ENCODE measurements at places on chromosomes 12 and 14. TPM values are rescaled to one million over a fixed set of nuclear protein-coding genes. Genes with fewer than 3 reads are reported as not detected.

DNA sequence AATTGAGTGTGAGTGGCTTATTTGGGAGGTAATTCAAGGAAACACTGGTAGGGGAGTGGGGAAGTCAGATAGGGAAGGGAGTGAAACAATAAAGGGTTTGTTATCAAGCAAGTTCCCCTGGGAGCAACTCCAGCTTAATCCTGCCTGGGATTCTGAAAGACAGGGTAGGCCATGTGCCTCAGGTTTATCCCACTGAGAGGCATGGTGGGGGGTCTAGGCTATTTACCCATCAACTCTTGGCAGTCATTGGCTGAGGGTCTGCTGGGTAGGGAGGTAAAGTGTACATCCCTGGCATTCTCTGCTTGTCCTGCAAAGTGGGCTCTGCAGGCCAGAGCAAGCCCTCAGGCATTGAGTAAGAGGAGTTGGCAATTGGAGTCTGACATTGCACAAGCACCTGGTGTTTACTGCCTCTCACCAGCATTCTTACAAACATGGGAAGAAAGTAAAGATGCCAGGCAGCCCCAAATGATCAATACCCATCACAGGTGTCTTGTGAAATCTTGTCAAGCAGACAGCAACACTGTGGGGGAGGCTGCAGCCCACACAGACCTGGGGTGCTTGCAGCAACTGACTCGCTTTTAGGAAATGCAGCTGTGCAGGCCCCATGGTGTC lies 169.3 kb downstream of the KTN1 start:
- H3K4me1 ChIP-seq, result peaks cover 18% of the 10 kb centered on the region
- H3K27ac ChIP-seq, result no peak overlapping the region
- no peaks in the 10 kb centered on the region for H3K36me3 ChIP-seq

- H3K27ac ChIP-seq, result peak overlapping the region; percentile 78
- peaks cover 28% of the 10 kb centered on the region for H3K36me3 ChIP-seq
- no peak overlapping the region for H3K4me3 ChIP-seq
- H3K27me3 ChIP-seq, result no peaks in the 10 kb centered on the region
Measured at GRCh38 chr12:27534060-27534764, 10.2 kb downstream of the PPFIBP1 start.

- H3K27me3 ChIP-seq, result no peaks in the 10 kb centered on the region
- H3K4me1 ChIP-seq, result peaks cover 38% of the 10 kb centered on the region
- peak overlapping the region; percentile 88 for H3K27ac ChIP-seq
Measured at GRCh38 chr12:124566161-124566996, 1.0 kb downstream of the NCOR2 start.

DNA sequence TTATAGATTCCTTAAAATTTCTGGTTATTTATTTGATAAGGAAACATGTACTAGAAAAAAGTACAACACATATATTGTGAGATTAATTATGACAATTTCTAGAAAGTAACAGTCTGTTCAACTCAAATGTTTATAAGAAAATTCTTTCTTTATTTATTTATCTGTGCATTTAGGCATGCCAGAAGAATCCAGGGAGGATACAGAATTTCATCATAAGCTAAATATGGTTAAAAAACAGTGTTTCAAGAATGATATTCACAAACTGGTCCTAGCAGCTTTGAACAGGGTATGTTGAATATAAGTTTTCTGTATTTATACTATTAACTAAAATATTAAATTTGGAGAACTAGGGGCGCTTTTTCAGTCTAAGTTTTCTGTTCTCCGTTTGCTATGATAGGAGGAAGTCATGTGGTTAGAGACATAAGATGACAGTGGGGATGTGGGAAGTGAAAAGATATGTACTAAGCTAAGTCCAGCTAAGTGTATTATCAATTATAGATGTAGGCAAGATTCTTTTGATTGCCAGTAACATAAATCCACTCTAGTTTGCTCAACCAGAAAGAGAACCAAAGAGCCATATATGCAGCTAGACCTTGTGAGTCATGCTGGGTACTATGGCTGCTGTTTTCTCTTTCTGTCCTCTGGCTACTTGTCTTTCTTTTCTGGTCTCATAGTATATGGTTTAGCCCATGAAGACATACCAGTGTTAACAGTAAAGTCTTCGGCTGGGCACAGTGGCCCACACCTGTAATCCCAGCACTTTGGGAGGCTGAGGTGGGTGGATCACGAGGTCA lies 39.0 kb downstream of the LRRK2 start:
- DNase-seq, result no peak
- no peaks in the 10 kb centered on the region for H3K27me3 ChIP-seq
- H3K27ac ChIP-seq, result no peak overlapping the region
- H3K4me1 ChIP-seq, result no peaks in the 10 kb centered on the region

DNA sequence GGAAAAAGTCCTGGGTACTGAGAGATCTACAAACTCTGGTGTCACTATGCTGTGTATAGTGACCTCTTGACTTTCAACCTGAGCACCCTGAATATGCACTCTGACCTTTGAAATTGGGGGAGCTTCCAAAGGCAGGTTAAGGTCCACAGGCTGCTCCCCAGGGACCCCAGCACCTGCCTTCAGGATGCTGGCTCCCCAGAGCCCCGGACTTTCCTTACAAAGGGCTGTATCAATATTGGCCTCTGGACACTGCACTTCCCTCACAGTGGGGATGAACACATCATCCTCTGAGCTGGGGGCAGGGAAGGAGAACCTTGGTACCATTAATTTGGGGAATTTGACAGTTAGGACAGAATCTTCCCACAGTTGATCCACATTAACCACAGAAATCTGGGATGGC lies 14.3 kb downstream of the PLD4 start:
- H3K27me3 ChIP-seq, result no peaks in the 10 kb centered on the region
- H3K36me3 ChIP-seq, result no peaks in the 10 kb centered on the region
- H3K27ac ChIP-seq, result no peak overlapping the region
- no peak overlapping the region for H3K4me3 ChIP-seq

GRCh38 chr14:59771577-59771976 lies 99.0 kb downstream of the RTN1 start:
- H3K4me1 ChIP-seq, result no peaks in the 10 kb centered on the region
- no peaks in the 10 kb centered on the region for H3K36me3 ChIP-seq
- no peak for DNase-seq
- no peak overlapping the region for H3K27ac ChIP-seq
- H3K4me3 ChIP-seq, result no peak overlapping the region

DNA sequence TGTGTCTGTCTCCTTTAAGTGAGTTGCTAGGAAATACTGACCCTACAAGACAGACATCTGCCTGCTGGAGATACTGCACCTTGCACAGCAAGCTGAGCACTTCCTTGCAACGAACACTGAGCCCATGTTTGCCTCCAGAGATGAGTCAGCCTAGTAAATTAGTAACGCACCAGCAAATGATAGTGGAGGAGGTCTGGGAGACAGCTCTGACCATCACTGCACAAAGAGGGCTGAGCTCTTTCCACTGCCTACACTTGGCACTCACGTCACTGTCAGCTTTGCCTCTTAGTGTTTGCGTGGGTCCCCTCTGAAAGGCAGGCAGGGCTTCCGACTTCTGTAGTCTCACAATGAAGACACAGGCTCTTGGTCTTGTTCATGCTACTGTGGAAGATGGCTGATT lies 109.0 kb downstream of the APAF1 start:
- no peaks in the 10 kb centered on the region for H3K27me3 ChIP-seq
- peak; percentile 64 for DNase-seq
- H3K4me3 ChIP-seq, result no peak overlapping the region
- H3K4me1 ChIP-seq, result peaks cover 46% of the 10 kb centered on the region
- H3K36me3 ChIP-seq, result no peaks in the 10 kb centered on the region
- H3K27ac ChIP-seq, result peak overlapping the region; percentile 74

- H3K4me1 ChIP-seq, result no peaks in the 10 kb centered on the region
- H3K27ac ChIP-seq, result no peak overlapping the region
- DNase-seq, result no peak
- H3K4me3 ChIP-seq, result no peak overlapping the region
Measured at GRCh38 chr12:103140286-103140685, 182.8 kb downstream of the ASCL1 start.

GRCh38 chr12:110050927-110051326 lies 2.6 kb upstream of the C12orf76 start:
- no peak overlapping the region for H3K27ac ChIP-seq
- no peak for DNase-seq
- no peaks in the 10 kb centered on the region for H3K27me3 ChIP-seq
- H3K36me3 ChIP-seq, result 0 out of 2 replicates have a peak, but pooled peaks cover 5% of the 10 kb centered on the region

GRCh38 chr12:31325877-31326631 lies at the start of gene SINHCAF:
SINHCAF (minus strand) TSS chr12:31326150; CDS start chr12:31298204, 27,946 bp downstream.
- H3K4me1 ChIP-seq, result peaks cover 21% of the 10 kb centered on the region
- peak within 1 kb of the TSS; percentile 76 for H3K4me3 ChIP-seq
- H3K36me3 ChIP-seq, result peaks cover 7% of the 10 kb centered on the region
- H3K27me3 ChIP-seq, result peaks cover 8% of the 10 kb centered on the region
- peak; percentile 99 for DNase-seq
- H3K27ac ChIP-seq, result peak within 1 kb of the TSS; percentile 87

GRCh38 chr14:50928002-50928635 lies 16.2 kb downstream of the PYGL start:
- H3K27me3 ChIP-seq, result no peaks in the 10 kb centered on the region
- no peak overlapping the region for H3K27ac ChIP-seq
- no peak overlapping the region for H3K4me3 ChIP-seq
- DNase-seq, result no peak

- no peak overlapping the region for H3K27ac ChIP-seq
- no peak for DNase-seq
- no peak overlapping the region for H3K4me3 ChIP-seq
- no peaks in the 10 kb centered on the region for H3K27me3 ChIP-seq
- peaks cover 84% of the 10 kb centered on the region for H3K36me3 ChIP-seq
Measured at GRCh38 chr12:21651821-21652220, 5.8 kb downstream of the LDHB start.

DNA sequence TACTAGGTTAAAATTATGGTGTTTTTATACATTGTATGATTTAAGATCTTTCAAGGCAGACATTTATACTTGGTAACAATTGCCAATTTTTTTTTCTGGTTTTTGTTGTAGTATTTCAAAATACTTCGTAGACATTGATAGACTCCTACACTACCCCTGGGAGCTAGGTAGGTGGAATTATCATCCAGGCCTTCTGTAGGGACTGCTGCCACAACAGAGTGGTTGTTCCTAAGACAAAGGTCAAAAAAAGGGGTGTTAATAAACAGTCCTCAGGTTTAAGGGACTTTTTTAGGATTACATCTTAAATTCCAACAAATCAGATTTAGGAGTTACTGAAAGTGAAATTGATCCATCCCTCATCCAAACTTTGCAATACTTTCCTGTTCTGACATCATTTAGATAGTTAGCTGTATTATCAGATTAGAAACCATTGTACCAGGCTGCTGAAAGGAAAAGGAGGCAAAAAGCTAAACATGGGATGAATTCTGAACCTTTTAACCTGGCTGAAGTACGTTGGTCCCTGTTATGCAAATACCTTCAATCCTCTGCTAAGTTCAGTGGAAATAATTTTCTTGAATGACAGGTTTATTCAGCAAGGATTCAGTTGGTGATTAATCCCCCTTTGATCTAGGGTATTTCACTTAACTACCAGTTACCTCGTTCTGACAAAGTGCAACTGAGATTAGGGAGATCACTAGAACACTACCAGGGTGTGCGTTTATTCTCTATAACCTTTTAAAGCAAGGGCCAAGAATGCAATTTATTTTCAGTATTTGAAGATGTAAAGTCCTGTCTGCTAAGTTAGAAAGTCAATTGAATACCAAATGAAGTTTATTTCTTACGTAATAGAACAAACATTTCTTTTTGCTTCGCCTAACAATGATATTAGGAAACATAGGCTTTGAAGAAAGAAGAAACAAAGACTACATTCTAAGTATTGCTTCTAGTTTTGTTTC lies 23.2 kb downstream of the AP5M1 start:
- no peak overlapping the region for H3K27ac ChIP-seq
- no peaks in the 10 kb centered on the region for H3K27me3 ChIP-seq
- no peaks in the 10 kb centered on the region for H3K4me1 ChIP-seq
- no peak for DNase-seq
- H3K4me3 ChIP-seq, result no peak overlapping the region
- peaks cover 8% of the 10 kb centered on the region for H3K36me3 ChIP-seq

DNA sequence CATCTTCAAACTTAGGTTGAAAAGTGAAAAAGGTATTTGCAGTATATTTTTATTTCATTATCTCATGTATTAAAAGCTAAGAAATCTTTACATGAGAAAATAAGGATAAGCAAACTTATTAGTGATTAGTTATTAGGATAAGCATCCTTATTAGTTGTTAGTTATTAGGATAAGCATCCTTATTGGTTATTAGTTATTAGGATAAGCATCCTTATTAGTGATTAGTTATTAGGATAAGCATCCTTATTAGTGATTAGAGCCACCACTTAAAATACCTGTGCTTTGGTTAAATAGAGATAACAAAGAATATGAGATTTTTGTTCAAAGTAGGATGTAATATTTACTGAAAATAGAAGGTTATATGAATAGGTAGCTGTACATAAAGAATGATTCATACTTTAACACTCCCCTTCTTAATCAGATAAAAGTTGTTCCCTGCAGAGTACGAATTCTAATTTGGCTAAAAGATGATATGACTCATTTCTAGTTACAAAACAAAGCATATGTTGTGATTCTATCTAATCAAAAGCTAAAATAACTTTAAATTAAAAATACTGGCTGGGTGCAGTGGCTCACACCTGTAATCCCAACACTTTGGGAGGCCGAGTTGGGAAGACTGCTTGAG lies 56.4 kb downstream of the KDM5A start:
- H3K36me3 ChIP-seq, result peaks cover 80% of the 10 kb centered on the region
- DNase-seq, result no peak
- no peaks in the 10 kb centered on the region for H3K4me1 ChIP-seq
- no peak overlapping the region for H3K4me3 ChIP-seq

- peaks cover 6% of the 10 kb centered on the region for H3K4me1 ChIP-seq
- peak overlapping the region; percentile 70 for H3K4me3 ChIP-seq
- H3K27ac ChIP-seq, result peak overlapping the region; percentile 52
- peaks cover 27% of the 10 kb centered on the region for H3K36me3 ChIP-seq
- no peaks in the 10 kb centered on the region for H3K27me3 ChIP-seq
- peak; percentile 62 for DNase-seq
Measured at GRCh38 chr14:20469890-20470602, 840 bp downstream of the PNP start.

DNA sequence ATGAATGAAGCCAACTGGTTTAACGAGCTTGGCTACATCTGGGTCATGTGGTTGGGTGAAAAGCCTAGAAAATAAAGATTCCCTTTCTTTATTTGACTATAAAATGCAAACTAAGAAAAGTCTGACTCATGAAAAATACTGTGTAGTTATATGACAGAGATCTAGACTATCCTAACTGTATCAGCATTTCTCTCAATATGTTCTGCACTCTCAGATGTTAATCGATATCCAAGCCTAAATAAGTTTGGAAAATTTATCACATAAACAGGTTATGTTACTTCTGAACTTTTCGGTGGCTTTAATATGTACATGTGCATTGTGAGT lies 133.1 kb downstream of the DAAM1 start:
- no peak overlapping the region for H3K4me3 ChIP-seq
- no peak for DNase-seq
- H3K4me1 ChIP-seq, result peaks cover 17% of the 10 kb centered on the region
- H3K27ac ChIP-seq, result peak overlapping the region; percentile 66
- no peaks in the 10 kb centered on the region for H3K27me3 ChIP-seq

- DNase-seq, result no peak
- H3K4me1 ChIP-seq, result no peaks in the 10 kb centered on the region
- no peaks in the 10 kb centered on the region for H3K36me3 ChIP-seq
- H3K4me3 ChIP-seq, result no peak overlapping the region
- H3K27me3 ChIP-seq, result no peaks in the 10 kb centered on the region
- no peak overlapping the region for H3K27ac ChIP-seq
Measured at GRCh38 chr14:39974036-39974435, 541.8 kb upstream of the FBXO33 start.

The TSHR gene
- not detected for total RNA-seq

The ZDHHC22 gene
- total RNA-seq, result 0.03 TPM

The SMCO2 gene
- not detected for total RNA-seq

The SLIRP gene
- total RNA-seq, result 304 TPM

The IL31 gene
- total RNA-seq, result not detected

The E2F7 gene
- total RNA-seq, result 22.1 TPM

The TSPAN11 gene
- 2.2 TPM for total RNA-seq

The DLK1 gene
- not detected for total RNA-seq

The KRT86 gene
- 0.37 TPM for total RNA-seq

The PEBP1 gene
- 309 TPM for total RNA-seq

The OR4E2 gene
- total RNA-seq, result not detected

The IL26 gene
- total RNA-seq, result not detected

The KRT2 gene
- not detected for total RNA-seq

All from SJSA1 (cell line).